ENCODE measurements at places on chromosomes 16 and 17. TPM values are rescaled to one million over a fixed set of nuclear protein-coding genes. Genes with fewer than 3 reads are reported as not detected.

DNA sequence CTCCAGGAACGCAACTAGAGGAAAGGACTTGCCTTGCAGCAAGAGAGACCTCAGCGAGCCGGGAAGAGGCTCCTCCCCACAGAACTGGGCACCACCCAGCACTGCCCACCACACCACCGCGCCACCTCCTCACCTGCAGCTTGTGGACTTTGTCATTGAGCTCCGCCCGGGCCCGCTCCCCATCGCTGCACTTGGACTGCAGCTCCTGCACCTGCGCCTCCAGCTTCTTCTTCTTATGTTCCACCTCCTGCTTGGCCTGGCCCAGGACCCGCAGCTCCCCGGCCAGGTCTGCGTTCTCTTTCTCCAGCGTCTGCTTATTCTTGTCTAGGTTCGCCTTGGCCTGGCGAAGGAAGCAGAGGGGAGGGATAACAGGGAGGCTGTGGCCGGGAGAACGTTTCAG is 76.7 kb downstream of the NDE1 start:
- peaks cover 21% of the 10 kb centered on the region for H3K36me3 ChIP-seq
- DNase-seq: no peak
- H3K27ac ChIP-seq: no peak overlapping the region
- no peaks in the 10 kb centered on the region for H3K4me1 ChIP-seq

DNA sequence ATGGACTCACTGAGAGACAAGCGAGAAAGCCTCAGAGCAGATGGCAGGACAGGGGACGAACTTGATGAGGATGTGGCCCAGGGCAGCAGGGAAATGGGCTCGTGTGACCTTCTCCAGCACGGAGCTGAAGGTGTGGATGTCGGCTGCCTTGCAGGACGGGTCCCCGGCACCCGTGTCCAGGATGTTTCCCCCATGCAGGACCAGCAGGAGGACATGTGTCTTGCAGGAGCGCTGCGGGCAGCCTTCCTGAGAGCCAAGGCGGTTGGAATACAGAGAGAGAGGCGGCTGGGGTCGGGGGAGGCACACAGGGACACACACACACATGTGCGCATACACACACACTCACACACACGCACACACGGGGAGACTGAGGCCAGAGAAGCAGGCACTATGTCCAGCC is 39.3 kb downstream of the PIMREG start:
- peaks cover 5% of the 10 kb centered on the region for H3K36me3 ChIP-seq
- H3K4me1 ChIP-seq: peaks cover 10% of the 10 kb centered on the region
- no peak for DNase-seq
- peaks cover 6% of the 10 kb centered on the region for H3K27me3 ChIP-seq
- no peak overlapping the region for H3K4me3 ChIP-seq
- H3K27ac ChIP-seq: no peak overlapping the region

DNA sequence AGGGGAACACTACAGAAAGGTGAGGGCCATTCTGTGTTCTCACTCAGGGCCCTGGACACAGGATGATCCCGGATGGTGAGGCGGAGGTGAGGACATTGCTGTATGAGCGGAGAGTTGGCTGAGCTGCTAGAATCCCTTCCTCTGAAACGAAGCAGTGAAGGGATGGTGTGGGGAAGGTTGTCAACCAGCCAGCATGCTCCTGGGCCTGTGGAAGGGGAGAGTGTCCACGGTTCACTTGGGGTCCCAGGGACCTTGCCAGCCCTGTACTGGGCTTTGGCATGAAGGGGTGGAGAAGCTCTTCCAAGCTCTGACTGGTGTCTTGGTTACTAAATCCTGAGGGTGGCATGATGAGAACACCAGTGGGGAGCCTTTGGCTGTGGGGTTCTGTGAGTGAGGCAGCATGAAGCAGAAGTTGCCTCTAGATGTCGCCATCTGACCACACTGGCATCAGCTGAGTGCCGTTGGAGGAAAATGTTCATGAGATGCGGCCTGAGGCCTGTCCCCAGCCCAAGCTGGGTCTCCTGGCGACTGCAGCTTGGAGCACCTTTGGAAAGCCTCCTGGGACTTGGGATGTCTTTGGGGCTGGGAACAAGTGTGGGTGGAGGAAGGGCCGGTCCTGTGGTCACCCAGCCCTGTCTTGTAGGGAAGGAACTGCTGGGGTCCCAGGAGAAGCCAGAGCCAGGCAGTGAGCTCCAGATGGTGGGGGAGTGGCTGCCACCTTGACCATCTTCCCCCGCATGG is 14.8 kb downstream of the PDP2 start:
- H3K27me3 ChIP-seq: no peaks in the 10 kb centered on the region
- peaks cover 4% of the 10 kb centered on the region for H3K36me3 ChIP-seq
- H3K27ac ChIP-seq: no peak overlapping the region
- no peak for DNase-seq

DNA sequence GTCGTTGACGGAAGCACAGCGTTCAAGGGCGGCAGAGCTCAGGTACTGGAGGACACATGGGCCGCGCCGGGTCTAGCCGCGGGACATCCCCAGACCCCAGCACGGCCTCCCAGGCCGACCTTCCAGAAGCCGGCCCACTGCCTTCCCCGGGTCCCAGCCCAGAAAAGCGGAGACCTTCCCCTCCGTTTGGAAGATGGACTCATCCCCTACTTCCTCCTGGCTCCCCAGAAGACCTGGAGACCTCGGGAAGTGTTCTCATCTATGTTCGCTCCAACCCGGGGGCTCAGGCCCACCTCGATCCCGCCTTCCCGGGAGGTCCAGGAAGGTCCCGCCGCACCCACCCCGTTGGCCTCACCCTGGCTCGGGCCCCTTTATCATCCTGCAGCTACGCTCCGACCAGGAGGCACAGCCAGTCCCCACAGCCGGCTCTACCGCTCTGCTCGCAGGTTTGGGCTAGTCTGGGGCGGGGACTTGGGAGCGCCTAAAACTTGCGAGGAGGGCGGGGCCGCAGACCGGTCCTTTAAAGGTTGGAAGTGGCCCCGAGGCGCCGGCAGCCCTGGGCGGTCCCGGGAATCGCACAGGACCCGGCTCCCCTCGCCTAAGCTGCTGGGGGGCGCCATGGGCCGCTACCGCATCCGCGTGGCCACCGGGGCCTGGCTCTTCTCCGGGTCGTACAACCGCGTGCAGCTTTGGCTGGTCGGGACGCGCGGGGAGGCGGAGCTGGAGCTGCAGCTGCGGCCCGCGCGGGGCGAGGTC is at the start of gene ALOX12:
ALOX12 (plus strand) TSS at position 550 of the 756 bp plus-strand sequence; CDS start at position 619, 69 bp downstream.
- no peaks in the 10 kb centered on the region for H3K27me3 ChIP-seq
- no peak within 1 kb of the TSS for H3K4me3 ChIP-seq
- peaks cover 5% of the 10 kb centered on the region for H3K4me1 ChIP-seq
- no peak for DNase-seq

GRCh38 chr16:53369921-53370320 is 64.3 kb upstream of the RBL2 start:
- DNase-seq: no peak
- no peaks in the 10 kb centered on the region for H3K4me1 ChIP-seq
- H3K27me3 ChIP-seq: peaks cover 10% of the 10 kb centered on the region
- H3K4me3 ChIP-seq: no peak overlapping the region

GRCh38 chr17:7480089-7480384 is 606 bp upstream of the ZBTB4 start:
- peak overlapping the region; percentile 95 for H3K27ac ChIP-seq
- H3K4me3 ChIP-seq: peak overlapping the region; percentile 84
- no peaks in the 10 kb centered on the region for H3K27me3 ChIP-seq
- DNase-seq: no peak
- no peaks in the 10 kb centered on the region for H3K36me3 ChIP-seq
- peaks cover 63% of the 10 kb centered on the region for H3K4me1 ChIP-seq

- H3K4me1 ChIP-seq: no peaks in the 10 kb centered on the region
- no peak overlapping the region for H3K4me3 ChIP-seq
- no peak overlapping the region for H3K27ac ChIP-seq
- DNase-seq: no peak
- peaks cover 5% of the 10 kb centered on the region for H3K27me3 ChIP-seq
- H3K36me3 ChIP-seq: no peaks in the 10 kb centered on the region
These were observed 24.9 kb upstream of the MYH2 start for GRCh38 chr17:10574324-10574723.

DNA sequence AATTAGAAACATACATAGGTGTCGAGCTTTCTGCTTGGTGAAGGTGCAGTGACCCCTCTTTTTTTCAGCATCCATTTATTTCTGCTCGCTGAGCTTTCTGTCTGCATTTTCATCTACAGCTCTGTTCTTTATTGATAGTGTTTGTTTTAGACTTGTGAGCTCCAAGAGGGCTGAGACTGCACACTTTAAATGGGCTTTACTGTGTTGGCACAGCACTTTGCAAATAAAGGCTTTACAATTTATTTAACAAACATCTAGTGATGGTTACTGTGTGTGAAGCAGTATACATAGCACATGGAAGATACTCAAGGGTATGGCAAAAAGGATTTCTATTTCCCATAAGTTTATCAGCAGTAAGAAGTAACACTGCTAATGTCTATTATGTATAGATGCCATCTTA is 563.7 kb upstream of the HSBP1 start:
- H3K4me3 ChIP-seq: no peak overlapping the region
- H3K27ac ChIP-seq: no peak overlapping the region
- no peak for DNase-seq
- H3K4me1 ChIP-seq: peaks cover 5% of the 10 kb centered on the region
- H3K36me3 ChIP-seq: peaks cover 2% of the 10 kb centered on the region
- H3K27me3 ChIP-seq: peaks cover 10% of the 10 kb centered on the region

MSL1 gene
- 86.8 TPM for total RNA-seq
